RWPE1 (cell line): ENCODE measurements at places on chromosomes 7 and 10.

DNA sequence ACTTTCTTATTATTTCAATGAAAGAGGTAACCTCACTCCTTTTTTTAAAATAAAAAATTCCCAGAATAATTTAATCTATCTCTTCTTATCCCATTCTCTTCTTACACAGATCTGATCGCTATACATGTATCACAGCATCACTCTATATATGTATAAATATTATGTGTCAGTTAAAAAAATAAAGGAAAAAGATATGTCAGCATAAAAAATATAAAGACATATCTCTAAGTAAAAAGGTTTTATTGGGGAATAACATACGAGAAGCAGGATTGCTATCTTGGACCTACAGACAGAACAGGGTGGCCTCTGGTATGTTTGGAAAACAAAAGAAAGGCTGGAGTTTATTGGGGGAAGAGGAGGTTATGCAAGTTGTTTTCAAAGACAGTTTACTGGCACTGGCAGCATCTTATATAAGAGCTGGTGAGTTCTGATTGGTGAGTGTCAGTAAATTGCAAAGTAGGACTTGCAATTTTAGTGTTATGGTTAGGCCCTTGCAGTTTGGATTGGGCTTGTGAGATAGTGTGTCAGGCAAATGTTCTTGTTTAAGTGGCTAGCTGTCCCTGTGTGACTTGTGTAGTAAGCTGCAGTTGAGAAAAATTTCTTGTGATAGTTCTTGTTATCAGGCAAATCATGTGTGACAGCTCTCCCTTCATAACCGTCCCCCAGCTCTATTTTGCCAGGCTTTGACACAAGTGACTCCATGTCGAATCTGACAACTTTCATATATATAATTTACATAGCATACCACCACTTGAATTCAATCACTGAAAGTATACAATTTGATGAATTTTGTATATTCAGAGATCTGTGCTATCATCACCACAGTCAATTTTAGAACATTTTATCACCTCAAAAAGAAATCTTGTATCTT is 118.2 kb downstream of the HBP1 start:
- DNase-seq: no peak

- peak; percentile 34 for DNase-seq
Observed at GRCh38 chr7:43553999-43554398, 28.9 kb upstream of the STK17A start.

- no peak for DNase-seq
Observed at GRCh38 chr10:9613338-9614075, 1404.2 kb upstream of the CELF2 start.

DNA sequence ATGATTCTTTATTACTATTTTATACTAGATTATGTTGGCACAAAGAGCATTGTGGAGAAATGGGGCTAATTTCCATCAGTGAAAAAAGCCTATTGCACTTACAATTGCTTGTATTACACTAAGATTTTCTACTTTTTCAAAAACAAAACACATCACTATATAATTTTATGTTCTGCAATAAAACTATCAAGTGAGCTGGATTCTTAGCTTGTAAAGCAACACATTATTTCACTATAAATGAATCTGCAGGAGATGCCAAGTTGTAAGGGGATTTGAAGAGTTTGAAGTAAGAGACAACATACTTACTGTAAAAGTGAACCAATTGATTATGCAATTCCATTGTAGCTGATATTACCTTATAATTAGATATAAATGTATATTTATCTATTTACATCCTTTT is 333.3 kb upstream of the SEMA3D start:
- no peak for DNase-seq

DNA sequence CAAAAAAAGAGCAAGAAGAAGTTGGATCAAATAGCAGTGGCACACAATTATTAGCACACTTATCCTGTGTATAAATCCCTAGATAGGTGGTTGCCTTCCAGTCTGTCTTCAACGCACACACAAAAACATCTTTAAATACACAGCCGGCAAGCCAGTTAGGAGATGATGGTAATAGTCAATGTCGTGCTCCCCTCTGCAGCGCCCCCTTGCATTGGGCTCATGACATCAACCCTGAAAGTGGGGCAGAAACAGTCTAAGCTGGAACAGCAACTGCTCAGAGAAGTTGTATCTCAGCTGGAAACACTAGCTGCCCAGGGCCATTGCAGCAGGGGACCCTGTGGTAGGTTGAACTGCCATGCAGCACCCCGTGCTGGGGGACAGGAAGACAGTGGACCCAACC is 179.5 kb upstream of the YAE1 start:
- no peak for DNase-seq
